ENCODE measurements at places on chromosomes 4 and X.

- DNase-seq: no peak
These were observed 134.8 kb upstream of the GIMD1 start for GRCh38 chr4:106503116-106504050.

- no peak for DNase-seq
These were observed 150.3 kb downstream of the RELL1 start for GRCh38 chr4:37535872-37536271.

DNA sequence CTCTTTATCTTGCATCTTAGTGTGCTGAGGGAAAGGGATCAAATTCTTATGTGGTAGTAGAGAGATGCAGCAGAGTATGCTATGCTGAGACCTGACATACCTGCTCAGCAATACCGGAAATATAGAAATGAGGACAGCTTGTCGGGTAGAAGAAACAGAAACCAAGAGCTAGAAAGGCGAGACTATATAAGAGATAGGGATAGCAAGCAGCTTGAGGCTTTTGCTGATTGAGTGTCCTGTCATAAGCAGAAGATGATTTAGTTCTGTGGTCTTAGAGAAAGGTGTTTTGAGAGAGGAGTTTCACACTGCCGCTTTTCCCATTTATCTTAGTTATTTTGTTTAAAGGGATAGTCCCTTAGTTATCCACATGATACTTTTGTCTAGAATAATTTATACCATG is 31.7 kb downstream of the USP9X start:
- no peak for DNase-seq

GRCh38 chr4:25182937-25183336 is 22.7 kb upstream of the SEPSECS start:
- no peak for DNase-seq

DNA sequence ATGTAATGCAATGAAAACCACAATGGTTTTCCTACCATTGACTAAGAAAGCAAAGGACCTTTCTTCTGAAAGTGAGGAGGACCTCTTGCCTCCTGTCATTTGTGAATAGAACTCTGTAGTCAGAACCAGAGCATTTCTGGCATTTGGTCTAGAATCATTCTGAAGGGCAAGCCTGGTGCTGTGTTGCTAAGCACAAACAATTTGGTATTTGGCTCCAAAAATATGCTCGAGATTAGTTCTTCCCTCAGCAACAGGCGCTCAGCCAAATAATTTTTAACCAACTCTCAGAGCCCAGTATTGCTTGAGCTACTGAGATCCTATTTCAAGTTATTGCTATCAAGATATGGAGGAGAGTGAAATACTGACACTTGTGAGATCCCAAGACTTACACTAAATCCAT is 71.0 kb downstream of the SNCA start:
- DNase-seq: no peak

- DNase-seq: no peak
These were observed 101.8 kb upstream of the CYSLTR1 start for GRCh38 chrX:78429172-78429571.
